ENCODE measurements at places on chromosomes 12 and 14.
A peak's percentile ranks its signal among the peaks of the same experiment; 100 is the strongest.

DNA sequence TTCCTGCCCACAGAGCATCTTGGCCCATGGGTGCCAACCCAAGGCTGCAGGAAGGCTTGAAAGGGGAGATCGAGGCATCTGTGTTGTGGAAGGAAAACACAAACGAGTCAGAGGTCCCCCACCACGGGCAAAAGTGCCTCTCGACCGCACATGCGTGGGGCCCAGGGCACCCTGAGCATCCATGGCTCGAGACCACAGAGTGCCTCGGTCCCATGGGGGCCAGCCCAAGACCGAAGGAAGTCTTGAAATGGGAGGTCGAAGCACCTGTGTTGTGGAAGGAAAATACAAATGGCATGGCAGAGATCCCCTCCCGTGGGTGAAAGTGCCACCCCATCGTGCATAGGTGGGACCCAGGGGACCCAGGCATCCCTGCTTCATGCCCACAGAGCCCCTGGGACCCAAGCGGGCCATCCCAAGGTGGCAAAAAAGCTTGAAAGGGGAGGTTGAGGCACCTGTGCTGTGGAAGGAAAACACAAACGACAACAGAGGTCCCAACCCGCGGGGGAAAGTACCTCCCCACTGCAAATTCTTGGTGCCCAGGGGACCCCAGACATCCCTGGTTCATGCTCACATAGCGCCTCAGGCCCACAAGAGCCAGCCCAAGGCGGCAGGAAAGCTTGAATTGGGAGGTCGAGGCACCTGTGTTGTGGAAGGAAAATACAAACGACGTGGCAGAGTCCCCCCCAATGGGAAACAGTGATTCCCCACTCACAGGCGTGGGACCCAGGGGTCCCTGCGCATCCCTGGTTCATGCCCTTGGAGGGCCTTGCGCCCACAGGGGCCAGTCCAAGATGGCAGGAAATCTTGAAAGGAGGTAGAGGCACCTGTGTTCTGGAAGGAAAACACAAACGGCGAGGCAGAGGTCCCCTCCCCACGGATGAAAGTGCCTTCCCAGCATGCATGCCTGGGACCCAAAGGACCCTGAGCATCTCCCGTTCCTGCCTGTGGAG, 373.0 kb downstream of the ALG10 start:
- DNase-seq, result peak; percentile 3

DNA sequence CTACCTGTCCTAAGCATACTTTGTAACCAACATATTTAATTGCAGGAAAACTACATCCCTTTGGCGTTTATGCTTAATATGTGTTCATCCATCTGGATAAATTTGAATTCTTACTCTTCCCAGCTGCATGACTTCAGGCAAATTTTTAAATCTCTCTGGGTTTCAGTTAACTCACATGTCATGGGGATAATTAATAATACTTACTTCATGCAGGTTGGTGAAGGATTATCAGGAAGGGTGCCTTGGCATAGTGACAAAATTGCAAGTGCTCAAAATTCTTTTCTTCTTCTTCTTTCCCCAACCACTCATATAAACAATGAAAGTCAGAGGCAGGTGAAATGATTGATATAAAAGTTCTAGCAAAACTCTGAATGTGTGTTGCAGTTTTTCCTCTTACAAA, 15.9 kb downstream of the SYT10 start:
- DNase-seq, result no peak

GRCh38 chr12:64943686-64944085, 119.2 kb downstream of the TBC1D30 start:
- no peak for DNase-seq

DNA sequence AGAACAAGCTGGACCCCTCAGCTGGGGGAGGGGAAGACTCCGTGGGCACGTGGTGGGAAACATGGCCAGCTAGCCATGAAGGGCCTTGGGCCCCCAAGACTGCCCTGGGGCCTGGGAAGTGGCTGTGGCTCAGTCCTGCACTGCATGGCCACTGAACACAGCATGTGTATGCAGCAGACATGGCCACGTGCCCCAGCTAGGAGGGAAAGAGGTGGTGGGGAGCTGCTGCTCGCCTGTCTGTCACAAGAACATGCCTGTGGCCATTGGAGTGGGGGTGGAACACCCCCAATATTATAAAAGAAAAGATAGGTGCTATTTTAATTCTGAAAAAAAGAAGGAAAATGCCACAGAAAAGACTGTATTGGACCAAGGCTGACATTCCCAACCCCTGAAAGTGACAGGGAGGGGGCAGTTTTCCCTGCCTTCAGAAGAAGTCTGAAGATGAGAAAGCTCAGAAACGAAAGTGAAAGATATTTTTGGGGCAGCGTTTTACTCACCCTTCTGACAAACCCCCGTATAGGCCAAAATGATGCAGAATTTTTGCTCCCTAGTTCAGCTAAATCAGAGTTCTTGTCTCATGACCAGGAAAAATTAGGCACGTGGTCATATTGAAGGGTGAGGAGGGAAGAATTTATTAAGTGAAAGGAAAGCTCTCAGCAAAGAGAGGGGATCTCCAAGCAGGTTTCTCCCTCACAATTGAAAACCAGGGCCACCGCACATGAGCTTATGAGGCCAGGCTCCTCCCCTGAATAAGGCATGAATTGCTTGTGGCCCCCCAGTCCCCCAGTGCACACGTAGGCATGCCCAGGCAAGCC, 35.2 kb upstream of the PCNX1 start:
- no peak for DNase-seq

- DNase-seq, result no peak
These were observed 124.5 kb upstream of the TBX5 start for GRCh38 chr12:114530417-114530816.

All from left hindlimb (tissue), 1 donor.